ENCODE measurements at places on chromosomes 7 and 10.

GRCh38 chr10:116990276-116990800 lies 14.6 kb downstream of the SHTN1 start:
- no peak for DNase-seq

- no peak for DNase-seq
Observed at GRCh38 chr7:113915956-113916355, 2.9 kb downstream of the PPP1R3A start.

- no peak for DNase-seq
Observed at GRCh38 chr7:111540199-111540815, 22.0 kb downstream of the IMMP2L start.

DNA sequence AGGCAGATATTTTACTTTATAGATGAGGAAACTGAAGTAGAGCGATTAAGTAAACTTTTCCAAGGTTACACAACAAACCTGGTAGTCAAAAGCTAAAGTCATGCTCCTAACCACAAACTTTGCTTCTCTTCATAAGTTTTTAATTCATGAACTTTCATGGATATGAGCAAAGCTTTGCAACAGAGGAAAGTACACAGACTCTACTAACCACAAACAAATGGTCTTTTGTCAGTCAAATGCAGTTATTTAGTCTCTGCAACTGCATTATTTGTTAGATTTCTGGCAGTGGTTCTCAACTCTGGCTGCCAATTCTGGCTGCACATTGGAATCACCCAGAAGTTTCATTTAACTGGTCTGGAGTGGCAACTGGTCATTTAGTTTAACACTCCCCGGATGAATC lies 140.6 kb upstream of the TMEM168 start:
- no peak for DNase-seq

- no peak for DNase-seq
Observed at GRCh38 chr7:95593343-95593742, 3.0 kb downstream of the PDK4 start.

DNA sequence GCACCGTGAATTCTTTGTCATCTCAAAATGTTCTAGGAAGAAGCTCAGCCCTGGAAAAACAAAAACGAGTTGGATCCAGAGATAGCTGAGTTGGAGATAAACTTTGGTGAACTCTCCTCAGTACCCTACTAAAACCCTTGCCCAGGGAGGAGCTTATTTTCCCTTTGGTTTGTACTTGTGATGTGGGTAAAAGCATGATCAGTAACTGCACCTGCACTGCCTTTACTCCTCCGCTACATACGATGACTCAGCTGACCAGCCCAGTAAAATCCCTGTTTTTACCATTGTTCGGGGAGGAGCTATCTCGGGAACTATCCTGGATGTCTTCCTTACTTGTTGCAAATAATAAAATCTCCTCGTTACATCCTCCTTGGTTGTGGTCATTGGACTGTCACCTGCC lies 359.3 kb downstream of the SH2D4B start:
- DNase-seq = no peak

GRCh38 chr10:71187600-71187999 lies 24.8 kb upstream of the UNC5B start:
- DNase-seq = no peak

GRCh38 chr7:23235813-23236221 lies 10.8 kb upstream of the GPNMB start:
- DNase-seq = peak; percentile 33

DNA sequence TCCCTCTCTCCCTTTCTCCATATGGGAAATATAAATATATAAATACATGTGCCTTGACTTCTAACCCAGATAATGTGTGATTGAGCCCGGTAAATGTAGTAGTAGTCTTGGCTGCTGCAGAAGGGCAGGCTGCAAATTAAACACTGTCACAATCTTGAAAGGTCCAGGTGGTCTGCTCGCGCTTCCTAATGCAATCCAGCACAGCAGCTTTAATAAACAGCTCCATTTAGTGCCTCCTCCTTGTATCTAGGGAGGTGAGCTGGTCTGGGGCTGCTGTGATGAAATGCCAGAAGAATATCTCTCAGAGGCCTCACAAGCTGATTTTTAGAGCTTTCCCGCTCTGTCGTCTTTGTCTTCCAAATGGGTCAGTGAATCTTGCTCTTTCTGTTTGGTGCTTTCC lies 782 bp downstream of the POU6F2 start:
- DNase-seq = no peak

DNA sequence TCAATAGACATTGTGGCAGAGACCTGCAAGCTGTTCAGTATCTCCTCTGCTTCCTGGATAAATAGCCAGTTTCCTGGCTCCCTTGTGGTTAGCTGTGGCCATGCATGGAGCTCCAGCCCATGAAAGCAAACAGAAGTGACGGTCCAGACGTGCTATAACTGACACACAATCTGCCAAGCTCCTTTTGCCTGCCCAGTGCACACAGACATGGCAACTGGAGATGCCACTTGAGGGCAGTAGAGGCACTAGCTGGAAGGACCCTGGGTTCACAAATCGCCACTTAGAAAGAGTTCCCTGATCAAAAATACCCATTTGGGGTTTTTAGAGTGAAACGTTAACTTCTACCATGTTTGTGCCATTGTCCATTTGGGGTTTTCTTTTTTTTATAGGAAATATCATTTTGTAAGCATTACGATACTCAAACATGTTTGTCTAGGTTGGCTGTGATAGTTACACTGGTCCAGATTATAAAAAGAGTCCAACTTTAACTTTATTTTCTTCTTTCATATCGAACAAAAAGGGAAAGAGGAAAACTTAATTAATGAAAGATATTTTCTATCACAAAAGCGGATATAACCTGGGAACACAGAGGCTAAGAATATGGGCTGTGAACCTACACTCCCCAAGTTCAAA lies 31.3 kb downstream of the KIN start:
- peak; percentile 11 for DNase-seq

- DNase-seq = peak; percentile 15
Observed at GRCh38 chr10:119786117-119786769, 60.4 kb downstream of the INPP5F start.

GRCh38 chr10:120431251-120431651 lies 25.8 kb upstream of the PLPP4 start:
- no peak for DNase-seq

DNA sequence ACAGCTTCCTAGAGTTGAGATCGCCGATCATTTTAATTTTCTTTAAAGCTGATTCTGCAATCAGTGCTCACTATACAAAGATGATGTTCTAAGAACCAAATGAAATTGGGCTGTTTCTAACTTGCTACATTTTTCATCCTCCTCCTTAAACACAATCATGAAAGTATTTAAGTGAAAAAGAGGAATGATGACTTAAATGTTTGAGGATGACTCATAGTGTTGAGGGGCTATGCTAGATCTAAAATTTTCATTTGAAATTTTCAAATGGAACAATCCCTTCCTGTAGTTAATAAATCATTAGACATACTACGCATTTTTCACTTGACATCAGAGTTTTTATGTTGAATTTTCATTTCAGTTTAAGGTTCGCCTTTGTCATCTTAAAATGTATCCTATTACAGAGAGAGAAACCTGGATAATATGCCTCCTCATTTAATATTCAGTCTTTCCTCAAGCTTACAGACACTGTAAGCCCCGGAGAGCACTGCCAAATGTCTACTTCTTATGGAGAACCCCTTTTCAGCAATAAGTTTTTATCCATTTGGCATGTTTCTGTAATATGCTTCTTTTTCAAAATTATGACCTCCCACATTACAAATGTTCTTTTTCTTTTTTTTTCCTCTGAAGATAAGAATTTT lies 499.6 kb downstream of the MAGI2 start:
- DNase-seq = no peak

- no peak for DNase-seq
Observed at GRCh38 chr7:2115760-2116447, 116.8 kb downstream of the MAD1L1 start.

DNA sequence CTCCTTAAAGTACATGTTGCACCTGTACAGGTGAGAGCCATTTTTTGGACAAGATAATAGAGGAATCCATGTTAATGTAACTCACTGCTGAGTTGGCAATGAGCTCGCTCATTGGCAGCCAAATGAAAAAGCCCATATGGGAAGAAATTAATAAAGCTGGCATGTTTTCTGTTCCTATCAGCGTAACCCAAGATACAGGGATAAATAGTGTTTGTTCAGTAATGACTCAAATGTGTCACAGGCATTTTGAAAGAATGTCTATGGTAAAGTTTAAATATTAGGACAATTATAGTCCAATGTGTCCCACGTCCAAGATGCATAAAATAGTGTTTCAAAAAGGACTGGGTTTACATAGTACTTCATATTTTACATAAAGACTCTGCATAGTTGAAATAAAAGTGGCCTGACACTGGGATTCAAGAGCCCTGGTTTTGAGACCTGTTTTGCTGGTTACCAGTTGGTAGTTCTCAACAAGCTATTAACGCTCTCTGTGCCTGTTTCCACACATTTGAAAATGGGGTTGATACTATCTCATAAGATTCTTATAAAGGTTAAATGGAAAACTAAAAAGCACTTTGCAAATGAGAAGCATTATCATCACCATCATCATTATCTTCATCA lies 49.1 kb downstream of the MTURN start:
- DNase-seq = no peak

GRCh38 chr7:150421831-150422230 lies 28.6 kb upstream of the GIMAP8 start:
- no peak for DNase-seq

DNA sequence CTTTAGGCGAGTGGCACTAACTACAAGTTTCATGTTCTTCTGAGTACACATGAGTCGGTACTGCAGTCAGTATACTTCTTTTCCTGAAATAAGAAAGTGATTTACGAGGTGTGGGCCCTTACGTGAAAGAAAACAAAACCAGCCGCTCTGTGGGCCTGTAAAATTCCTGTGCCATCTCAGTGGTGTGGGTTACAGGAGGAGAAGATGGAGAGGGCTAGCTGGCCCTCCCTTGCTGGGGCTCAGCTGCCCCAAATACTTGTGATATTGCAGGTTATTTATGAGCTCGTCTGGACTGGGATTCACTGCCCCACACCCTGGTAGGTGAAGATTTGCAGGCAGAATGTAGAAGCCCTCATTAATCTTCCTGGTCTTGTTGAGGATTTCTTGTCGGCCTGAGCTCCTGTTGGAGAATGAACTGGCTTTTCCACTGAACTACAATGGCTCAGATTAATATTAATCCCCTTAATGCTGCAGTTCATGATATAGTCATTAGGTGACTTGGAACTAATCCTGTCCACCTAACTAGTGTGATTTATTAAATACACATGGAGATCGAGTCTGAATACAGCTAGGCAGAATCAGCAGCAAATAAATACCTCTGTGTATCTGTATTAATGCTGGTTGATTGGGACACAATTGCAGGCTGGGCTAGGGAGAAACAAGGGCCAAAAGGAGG lies 68.0 kb downstream of the GBF1 start:
- peak; percentile 49 for DNase-seq
